ENCODE measurements at places on chromosomes 3 and 15. TPM values are rescaled to one million over a fixed set of nuclear protein-coding genes. Genes with fewer than 3 reads are reported as not detected.

- DNase-seq: no peak
Observed at GRCh38 chr3:30400926-30401325, 205.5 kb upstream of the TGFBR2 start.

C15orf62 gene
- 0.45 TPM for total RNA-seq

DUOXA2 gene
- not detected for total RNA-seq

PLCH1 gene
- total RNA-seq: 0.26 TPM

All from activated CD8-positive, alpha-beta memory T cell treated with anti-CD3 and anti-CD28 coated beads, Interleukin-2, amount 10 ng/mL, durations not matched to agents 7 days and 5 days (primary cell).